Left hindlimb (tissue), 1 donor: ENCODE measurements at places on chromosomes 6 and 20.

- no peak for DNase-seq
Observed at GRCh38 chr20:14223806-14224205, 113.6 kb downstream of the FLRT3 start.

DNA sequence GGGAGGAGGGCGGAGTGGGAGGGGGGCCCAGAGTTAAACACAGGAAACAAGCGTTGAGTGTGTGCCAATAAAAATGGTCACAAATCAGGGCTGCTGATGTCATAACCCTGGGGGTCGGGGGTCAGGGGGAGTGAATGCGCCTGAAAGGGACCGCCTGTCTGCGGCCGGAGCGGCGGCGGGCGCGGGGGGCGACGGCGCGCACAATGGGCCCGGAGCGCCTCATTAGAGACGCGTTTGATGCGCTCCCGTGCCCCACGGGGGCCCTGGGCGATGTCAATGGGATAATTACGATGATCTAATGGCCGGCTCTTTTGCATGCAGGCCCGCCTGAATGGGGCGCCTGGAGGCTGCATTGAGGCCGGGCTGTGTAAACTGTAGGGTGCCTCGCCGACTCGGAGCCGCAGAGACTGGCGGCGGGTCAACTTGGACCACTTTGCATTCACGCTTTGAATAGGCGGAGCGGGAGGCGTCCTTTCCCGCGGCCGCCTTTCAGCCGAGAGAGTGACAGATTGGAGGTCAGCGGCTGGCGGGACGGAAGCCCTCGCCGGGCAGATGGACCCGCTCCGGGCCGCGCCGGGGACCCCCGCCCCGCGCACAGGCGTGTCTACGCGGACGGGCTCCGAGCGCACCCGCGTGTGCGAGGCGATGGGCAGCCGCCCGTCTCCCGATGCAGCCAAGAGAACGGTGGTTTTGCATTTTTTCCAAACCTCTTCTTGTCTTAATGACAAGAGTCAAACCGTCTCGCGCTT lies 296.1 kb downstream of the TFAP2C start:
- peak; percentile 42 for DNase-seq

- no peak for DNase-seq
Observed at GRCh38 chr6:162653808-162654207, 73.8 kb downstream of the PRKN start.

DNA sequence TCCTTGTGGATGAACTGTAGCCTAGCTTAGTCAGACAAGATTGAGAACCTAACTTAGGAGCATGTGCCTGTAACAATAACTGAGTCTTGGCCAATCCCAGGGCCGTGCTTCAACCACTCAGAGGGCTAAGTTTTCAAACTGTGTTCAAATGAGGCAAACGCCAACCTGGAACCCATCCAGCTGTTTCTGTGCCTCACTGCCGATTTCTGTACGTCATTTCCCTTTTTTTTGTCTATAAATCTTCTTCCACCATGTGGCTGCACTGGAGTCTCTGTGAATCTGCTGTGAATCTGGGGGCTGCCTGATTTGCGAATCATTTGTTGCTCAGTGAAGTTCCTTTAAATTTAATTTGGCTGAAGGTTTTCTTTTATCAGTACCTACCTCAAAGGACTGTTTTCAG lies 115.0 kb upstream of the CHD6 start:
- DNase-seq = no peak

DNA sequence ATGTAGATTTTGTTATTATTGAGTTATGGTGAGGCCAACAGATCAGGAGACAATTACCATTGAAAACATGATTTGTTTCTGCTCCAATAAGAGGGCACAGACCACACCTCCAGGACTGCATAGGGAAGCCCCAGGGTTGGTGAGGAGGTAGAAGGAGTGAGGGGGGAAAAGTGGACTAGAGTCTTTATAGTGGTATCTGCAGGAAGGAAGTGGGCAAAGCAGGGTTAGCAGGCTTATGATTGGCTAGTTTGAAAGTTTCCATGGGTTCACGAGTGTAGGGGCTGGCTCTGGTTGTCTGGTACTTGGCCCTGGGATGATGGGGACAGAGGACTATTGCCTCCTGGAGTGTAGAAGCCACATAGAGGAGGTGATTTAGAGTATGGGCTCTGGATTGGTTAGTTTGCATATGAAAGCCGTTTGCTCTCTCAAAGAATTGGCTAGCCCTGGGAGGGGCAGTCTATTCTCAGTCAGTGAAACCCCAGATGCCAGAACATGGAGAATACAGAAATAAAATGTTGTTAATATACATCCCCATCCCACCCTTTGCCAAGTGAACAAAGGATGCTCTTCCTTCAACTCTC lies 156.6 kb downstream of the KLHL32 start:
- no peak for DNase-seq

DNA sequence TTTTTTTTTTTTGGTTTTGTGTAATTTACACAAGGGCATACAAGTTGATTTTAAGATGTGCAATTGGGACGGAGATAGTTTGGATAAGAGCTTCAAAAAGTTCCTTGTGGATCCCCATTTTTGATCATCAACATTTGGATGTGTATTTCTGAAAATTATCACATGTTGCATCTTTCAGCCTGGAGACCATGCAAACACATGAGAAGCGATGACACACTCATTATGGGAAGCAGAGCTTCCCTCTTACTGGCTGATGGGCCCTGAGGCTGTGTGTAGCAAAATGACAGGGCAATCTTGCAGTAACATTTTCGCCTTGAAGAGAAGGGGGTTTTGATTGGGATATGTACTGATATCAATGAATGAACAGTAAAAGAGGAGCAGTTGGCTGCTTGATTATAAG lies 22.0 kb upstream of the RIPK1 start:
- no peak for DNase-seq

DNA sequence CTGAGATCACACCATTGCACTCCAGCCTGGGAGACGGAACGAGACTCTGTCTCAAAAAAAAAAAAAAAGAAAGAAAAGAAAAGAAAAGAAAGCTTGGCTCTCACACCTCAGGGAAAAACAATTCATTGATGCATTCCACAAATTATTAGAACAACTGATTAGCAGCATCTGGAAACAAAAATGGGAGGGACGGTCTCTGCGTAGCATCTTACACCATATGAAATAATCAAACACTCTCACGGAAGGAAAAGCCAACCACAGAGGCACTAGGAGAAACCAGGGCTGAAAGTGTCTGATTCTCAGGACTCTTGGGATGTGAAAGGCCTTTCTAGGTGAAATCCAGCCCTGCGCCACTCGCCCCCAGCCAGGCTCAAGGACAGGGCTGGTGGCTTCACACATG lies 2.3 kb upstream of the HELZ2 start:
- no peak for DNase-seq

DNA sequence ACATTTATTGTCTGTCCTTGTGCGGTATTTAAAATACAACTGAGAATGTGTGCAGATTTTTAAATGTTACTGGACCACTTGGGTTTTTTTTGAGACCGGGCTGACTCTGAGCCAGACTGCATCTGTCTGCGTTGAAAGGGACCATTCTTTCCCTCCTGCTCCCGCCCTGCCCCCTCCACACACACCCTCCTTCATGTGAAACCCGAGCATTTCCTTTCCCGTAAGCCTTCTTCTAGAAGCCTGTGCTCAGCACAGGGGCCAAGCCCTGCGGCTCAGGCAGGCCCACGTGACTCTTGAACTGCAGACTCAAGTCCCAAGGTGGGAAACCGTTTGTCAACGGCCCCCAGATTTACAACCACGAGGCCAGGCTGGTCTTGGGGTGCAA lies 82.7 kb upstream of the FOXC1 start:
- DNase-seq = peak; percentile 92

DNA sequence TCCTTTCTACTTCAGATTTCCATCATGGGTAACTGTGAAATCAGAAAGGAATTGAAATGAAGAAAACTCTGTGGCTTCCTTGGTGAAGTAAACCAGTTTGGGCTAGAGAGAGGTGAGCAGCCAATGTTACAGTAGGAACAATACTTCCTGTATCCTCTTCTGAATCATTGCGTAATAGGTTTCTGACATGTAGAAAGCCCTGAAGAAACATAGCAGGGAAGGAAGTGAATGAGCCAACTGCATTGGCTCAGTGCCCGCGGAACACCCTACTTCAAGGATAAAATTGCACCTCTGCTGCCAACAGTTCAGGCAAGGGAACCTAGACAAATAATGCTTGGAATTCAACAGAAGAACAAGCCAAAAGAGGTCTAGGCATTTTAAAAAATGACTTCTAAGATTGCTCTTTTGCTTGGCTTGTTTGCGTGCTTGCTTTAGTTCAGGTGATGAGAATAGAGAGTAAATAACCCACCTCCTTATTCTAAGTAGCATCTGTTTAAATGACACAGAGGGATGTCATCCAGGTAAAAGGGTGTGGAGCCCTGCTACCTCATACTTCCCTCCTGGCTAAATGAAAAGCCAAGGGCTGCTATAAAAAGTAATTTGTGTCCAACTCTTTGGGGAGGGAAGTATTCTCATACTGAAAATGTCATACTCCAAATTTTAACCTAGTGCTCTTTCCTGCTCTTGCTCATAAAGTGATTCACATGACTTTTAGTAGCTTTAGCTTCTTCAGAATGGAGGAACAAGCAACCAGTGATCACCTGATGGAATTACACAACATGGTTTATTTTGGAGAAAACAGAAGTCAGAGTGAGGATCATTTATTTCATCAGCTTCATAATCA lies 30.0 kb upstream of the AKIRIN2 start:
- DNase-seq = peak; percentile 68

DNA sequence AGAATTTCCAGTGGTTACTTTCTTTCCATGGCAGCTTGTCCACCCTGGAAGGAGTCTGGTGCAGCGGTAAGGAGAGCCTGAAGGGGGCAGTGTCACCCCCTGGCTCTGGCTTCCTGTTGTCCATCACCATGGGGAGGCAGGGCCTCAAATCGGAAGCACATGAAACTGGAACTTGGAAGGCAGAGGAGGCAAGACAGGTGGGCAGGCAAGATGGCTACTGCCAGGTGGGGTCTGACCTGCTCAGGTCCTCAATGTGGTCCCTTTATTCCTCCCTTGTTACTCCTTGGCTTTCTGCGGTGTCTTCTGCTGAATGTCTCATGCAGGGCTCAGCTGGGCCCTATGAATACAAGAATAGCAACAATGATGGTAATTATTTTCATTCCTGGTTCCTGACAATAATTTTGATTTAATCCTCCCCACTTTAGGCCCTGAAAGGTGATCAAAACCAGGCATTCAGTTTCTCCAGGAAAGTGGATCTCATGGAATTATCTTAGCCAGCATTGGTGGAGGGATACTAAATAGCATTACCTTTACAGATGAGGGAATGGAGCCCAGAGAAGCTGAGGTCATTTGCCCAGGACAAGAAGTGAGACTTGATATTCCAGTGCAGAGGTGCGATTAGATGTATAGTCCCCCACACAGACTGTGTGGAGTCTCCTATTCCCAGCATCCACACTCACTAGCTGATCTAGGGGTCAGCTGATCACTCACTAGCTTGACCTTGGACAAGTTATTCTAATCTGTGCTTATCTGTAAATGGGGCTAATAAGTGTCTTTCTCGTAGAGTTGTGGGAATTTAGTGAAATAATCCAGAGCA lies 17.6 kb upstream of the SNAI1 start:
- DNase-seq = no peak

- no peak for DNase-seq
Observed at GRCh38 chr6:161079566-161080262, 88.1 kb downstream of the MAP3K4 start.

- DNase-seq = no peak
Observed at GRCh38 chr6:119454714-119455113, 105.2 kb upstream of the MAN1A1 start.

- DNase-seq = no peak
Observed at GRCh38 chr20:50245498-50246366, 55.1 kb downstream of the CEBPB start.

GRCh38 chr6:36692220-36692619 lies 5.4 kb upstream of the RAB44 start:
- no peak for DNase-seq

- peak; percentile 50 for DNase-seq
Observed at GRCh38 chr20:3046677-3047462, 1.0 kb downstream of the MRPS26 start.

DNA sequence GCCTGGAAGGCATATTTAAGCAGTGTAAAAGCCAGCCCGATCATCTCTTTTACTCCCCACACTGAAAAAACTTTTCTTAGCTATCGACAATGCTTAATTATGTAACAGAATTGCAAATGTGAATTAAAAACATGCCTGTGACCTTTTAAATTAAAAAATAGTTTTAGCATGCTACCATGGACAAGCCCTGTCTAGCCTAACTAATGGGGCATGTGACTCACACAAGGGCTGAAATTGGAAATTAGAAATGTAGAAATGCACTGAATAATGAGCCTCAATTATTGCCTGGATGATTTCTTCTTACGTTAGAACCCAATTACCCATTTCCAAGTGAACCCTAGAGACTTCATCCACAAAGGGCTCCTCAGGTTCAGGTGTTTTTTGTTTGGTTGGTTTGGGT lies 82.7 kb downstream of the SIM1 start:
- DNase-seq = no peak

DNA sequence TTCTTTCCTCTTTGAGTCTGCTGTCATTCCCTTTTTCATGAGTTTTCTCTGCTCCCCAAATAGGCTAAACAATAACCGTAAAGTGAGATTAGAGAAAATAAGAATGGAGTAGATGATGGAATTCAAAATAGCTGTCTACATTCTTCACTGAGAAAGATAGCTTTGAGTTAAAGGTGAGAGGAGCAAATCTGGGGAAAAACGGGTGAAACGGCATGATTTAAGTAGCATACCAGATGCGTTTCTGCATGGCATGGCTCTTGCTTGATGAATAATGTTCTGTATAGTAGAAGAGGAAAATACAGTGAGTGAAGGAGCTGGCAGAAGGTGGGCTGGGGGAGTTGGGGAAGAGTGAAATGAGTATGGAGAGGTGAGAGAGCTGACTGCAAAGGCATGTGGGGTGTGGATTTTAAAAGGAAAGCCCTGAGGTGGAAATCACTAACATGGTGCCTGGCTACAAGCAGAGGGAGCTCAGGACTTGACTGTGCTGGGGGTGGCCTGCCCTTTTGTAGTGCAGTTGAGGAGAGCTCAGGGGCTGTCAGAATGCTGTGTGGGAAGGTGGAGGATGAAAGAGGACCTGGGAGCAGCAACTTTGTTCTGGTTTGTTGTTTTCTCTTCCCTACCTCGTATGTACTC lies 8.8 kb downstream of the BICRAL start:
- DNase-seq = no peak

GRCh38 chr20:4637081-4637797 lies 84.5 kb upstream of the PRND start:
- DNase-seq = no peak

GRCh38 chr6:5208471-5208971 lies 52.2 kb downstream of the LYRM4 start:
- DNase-seq = no peak

DNA sequence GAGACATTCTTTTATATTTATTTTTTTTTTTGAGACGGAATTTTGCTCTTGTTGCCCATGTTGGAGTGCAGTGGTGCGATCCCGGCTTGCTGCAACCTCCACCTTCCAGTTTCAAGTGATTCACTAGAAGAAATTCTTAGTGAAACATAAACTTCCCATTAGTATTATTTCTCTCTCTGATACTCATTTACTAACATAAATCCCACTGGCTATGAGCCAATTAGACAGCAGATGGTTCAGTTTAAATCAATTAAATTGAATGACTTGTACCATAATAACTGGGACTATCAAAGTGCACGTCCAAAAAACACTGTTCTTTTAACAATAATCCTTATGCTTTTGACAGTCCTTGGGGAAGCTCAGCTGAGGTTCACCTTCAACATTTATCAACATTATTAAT lies 111.2 kb upstream of the PTCHD4 start:
- DNase-seq = no peak

- DNase-seq = no peak
Observed at GRCh38 chr6:41593839-41594238, 44.4 kb upstream of the MDFI start.

- no peak for DNase-seq
Observed at GRCh38 chr20:41276317-41276751, 41.2 kb downstream of the ZHX3 start.
